Naive B cell (primary cell): ENCODE measurements at places on chromosomes 6 and 20. TPM values are rescaled to one million over a fixed set of nuclear protein-coding genes. Genes with fewer than 3 reads are reported as not detected.

Gene ZNF165
- 4.8 TPM for polyA plus RNA-seq

Gene VSTM2L
- polyA plus RNA-seq, result not detected

Gene HLA-DRA
- 17,877 TPM for polyA plus RNA-seq

Gene TSPO2
- not detected for polyA plus RNA-seq

Gene ADIG
- not detected for polyA plus RNA-seq

Gene CCN5
- polyA plus RNA-seq, result not detected

Gene ADAM33
- not detected for polyA plus RNA-seq

Gene MOG
- polyA plus RNA-seq, result not detected

Gene SALL4
- not detected for polyA plus RNA-seq

Gene TNF
- polyA plus RNA-seq, result 5.2 TPM

- no peak for DNase-seq
These were observed 26.5 kb upstream of the CNKSR3 start for GRCh38 chr6:154536999-154537398.

DNA sequence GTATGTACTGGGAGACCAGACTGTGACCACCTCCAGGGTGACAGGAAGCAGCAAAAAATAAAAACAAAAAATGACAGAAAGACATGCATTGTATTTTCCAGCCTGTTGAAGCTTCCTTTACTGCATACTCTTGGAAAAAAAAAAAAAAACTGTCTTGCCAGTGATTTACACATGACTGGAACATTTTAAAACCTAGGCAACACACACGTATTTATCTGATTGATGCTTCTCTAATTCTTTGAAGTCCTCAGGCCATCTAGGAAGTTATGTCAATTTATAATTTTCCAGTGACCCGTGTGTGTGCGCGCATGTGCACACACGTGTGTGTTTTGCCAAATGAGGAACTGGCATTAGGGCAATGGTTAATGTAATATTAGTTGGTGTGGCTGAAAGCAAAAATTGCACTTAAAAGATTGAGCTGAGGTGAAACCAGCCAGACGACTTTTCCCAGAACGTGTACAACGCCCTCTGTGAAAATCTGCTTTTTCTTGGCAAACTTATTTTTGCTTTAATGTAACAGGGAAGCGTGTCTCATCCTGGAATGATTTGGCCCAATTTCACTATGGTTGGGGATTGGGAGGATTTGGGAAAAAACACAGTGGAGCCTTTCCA, 315.2 kb downstream of the TFAP2A start:
- no peak for DNase-seq

GRCh38 chr6:10507298-10507697, 13.9 kb upstream of the GCNT2 start:
- no peak for DNase-seq

- DNase-seq, result no peak
These were observed 16.7 kb upstream of the TFAP2A start for GRCh38 chr6:10431423-10432164.

DNA sequence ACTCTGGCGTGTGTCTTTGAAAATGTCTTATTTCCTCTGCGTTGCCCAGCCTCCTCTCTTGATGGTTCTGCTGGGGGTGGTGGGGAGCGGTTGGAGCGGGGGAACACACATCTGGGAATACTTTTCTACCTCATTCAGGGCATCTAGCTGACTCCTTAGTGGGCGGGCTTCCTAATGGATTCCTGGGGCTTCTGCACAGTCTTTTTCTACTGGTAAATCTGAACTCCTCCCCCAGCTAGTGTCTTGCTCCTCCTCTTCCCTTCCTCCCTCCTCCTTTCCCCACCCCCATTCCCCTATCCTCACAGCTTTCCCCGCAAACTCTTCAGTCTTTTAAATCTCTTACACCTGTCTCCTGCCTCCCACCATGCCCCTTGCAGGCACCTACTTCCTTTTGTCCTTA, 74.4 kb downstream of the PRL start:
- DNase-seq, result no peak

- no peak for DNase-seq
These were observed 18.8 kb downstream of the APCDD1L start for GRCh38 chr20:58496429-58496769.

DNA sequence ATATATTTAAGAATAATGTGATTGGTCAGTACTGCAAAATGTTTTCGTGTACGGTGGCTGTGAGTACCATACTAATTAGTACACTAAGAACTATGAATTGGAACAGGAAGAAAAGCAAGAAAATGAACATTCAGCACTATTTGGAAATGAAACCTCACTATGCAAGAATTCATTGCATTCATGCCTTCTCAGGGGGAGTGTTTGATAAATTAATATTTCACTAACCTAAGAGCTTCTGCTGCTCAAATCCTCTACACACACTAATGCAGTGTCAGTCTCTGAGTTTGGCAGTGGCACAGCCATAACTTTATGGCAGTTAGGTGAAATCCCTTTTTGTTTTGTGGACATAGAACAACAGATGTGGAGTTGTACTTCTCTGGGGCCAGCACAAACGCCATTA, 60.1 kb downstream of the SLC16A10 start:
- no peak for DNase-seq

DNA sequence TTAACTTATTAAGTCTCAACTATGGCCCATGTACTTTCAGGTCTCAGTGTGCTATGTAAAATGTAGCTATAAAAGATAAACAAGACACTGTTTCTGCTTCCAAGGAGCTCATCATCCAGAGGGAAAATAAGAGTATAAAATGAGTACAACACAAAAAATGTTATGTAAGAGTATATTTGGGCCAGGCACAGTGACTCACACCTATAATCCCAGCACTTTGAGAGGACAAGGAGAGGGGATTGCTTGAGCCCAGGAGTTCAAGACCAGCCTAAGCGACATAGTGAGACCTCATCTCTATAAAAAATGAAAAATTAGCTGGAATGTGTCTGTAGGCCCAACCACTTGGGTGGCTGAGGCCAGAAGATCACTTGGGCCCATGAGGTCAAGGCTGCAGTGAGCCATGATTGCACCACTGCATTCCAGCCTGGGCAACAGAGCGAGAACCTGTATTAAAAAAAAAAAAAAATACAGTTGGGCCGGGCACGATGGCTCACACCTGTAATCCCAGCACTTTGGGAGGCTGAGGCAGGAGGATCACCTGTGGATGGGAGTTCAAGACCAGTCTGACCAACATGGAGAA, 124.0 kb downstream of the EDN1 start:
- no peak for DNase-seq

GRCh38 chr6:82861121-82861520, 204.5 kb downstream of the UBE3D start:
- DNase-seq, result no peak

- DNase-seq, result no peak
These were observed 490 bp downstream of the MMUT start for GRCh38 chr6:49462599-49462926.

- no peak for DNase-seq
These were observed 190.3 kb downstream of the ZDHHC14 start for GRCh38 chr6:157571269-157571668.

DNA sequence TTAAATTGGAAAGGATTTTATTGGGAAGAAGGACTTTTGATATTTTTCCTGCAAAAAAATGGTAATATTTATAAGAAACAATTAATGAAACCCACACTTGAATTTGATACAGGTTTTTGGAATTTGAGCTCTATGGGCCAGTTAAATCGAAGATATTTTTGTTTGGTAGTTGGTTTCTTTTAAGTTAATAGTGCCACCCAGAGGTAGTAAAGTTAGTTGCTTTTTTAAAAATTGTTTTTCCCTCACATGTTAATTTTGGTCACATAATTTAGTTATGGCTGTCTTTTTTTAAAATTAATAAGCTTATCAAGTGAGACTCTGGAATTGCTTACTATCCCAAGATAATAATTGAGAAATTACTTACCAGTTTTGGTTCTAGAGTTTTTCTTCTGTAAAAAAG, 7.1 kb downstream of the PRIM2 start:
- no peak for DNase-seq

DNA sequence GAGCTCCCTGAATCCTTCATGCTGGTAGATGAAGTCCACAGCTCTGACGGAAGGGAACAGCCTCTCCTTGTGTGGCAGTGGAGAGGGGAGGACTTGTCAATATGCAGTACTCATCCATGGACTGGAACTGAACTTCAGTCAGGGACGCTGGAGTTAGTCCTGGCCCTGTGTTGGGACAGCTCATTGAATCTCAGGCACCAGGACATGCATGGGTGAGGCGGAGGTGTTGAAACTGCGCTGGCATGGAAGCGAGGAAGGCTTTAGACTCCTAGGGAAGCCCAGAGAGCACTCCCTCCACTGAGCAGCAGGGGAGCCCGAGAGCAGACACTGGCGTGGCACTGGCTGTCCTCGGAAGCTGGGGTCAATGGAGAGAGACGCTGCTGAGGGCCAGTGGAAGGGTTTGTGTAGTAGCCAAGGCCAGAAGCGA, 161.3 kb upstream of the GGTLC1 start:
- DNase-seq, result no peak
